ENCODE measurements at places on chromosomes 2 and 18. TPM values are rescaled to one million over a fixed set of nuclear protein-coding genes. Genes with fewer than 3 reads are reported as not detected.

Gene SERPINB4
- not detected for total RNA-seq

Gene DSG2
- 47.5 TPM for total RNA-seq

Gene TEKT4
- not detected for total RNA-seq

Gene CGREF1
- 5.6 TPM for total RNA-seq

Gene ABCB11
- total RNA-seq, result 0.37 TPM

Gene EEF1B2
- total RNA-seq, result 308 TPM

Gene C2orf80
- total RNA-seq, result not detected

Gene INPP5D
- total RNA-seq, result 7.2 TPM

Gene FAM98A
- 65.7 TPM for total RNA-seq

GRCh38 chr2:27681841-27682240 is 18.2 kb downstream of the SLC4A1AP start:
- no peak for DNase-seq

DNA sequence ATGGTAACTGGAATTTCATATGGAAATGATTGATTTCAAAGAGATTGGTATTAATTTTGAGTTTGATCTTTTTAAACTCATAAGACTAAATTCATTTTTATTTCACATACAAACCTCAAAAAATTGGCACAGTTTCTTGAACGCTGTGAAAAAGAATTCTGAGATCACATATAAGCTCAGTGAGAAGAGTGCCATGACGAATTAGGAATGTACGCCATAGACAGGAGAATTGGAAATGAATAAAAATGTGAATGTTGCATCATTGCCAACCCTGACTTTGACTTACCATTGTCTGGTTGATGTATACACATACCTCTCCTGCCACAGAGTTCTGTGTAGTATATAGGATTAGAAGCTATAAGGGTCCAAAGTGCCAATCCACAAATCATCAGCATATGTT is 290.4 kb upstream of the ZC3H15 start:
- DNase-seq, result no peak

DNA sequence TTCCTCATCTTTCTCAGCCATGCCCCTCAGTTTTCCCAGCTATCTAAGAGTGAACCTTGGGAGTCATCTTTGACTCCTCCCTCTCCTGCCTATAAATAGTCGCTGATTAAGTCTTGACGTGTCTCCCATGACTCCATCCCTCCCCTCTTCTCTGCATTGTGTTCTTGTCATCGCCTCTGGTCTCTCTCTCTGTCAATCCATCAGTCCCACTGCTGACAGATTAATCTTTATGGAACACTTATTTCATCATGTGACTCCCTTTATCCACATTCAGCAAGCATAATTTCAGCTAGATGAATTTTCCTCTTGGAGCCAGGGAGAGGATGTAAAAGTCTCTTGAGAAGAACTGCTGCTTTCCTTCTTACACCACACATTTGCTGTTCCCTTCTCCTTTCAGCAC is 9.4 kb downstream of the ADAM23 start:
- no peak for DNase-seq

GRCh38 chr2:217621391-217621801 is 381.4 kb downstream of the TNS1 start:
- no peak for DNase-seq

DNA sequence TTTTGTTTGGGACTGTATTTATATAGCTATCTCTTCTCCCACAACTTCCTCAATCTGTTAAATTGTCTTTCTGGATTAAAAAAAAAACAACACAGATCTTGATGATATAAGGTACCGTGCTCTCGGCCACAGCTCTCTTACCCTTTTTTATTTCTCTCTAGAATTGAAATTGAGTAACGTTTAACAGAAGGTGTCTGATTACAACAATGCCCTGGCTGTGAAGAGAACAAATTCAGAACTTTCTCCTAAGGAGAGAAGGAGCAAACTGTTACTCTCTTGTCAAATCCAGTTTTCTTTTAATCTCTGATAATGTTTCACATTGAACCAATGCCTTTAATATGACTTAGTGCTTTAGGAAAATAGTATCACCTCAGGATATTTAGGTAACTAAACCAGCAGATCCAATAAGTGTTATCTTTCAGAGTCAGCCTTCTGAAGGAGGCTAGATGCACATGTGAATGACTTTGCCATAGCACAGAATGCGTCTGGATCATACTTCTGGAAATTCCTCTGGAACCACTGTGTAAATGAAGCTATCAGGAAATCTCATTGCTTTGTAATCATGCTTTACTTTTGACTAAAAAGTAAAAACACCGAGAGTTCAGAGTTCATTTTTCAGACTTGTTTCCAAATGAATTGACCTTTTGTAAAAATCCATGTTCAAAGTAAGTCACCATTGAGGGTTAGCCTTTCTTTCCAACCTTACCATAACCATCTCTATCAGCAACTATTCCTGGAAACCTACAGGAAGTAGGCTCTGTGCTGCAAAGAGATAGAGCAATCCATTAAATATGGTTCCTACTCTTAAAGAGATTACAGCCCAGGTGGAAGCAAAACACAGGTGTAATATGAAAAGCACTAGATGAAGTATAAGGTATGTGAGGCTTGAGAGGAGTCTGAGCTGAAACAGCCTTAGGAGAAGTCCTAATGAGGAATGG is 147.0 kb upstream of the OSR1 start:
- no peak for DNase-seq

- DNase-seq, result no peak
Observed at GRCh38 chr2:188833799-188834198, 140.4 kb upstream of the COL3A1 start.

- no peak for DNase-seq
Observed at GRCh38 chr2:152715854-152716428, 1.3 kb downstream of the PRPF40A start.

DNA sequence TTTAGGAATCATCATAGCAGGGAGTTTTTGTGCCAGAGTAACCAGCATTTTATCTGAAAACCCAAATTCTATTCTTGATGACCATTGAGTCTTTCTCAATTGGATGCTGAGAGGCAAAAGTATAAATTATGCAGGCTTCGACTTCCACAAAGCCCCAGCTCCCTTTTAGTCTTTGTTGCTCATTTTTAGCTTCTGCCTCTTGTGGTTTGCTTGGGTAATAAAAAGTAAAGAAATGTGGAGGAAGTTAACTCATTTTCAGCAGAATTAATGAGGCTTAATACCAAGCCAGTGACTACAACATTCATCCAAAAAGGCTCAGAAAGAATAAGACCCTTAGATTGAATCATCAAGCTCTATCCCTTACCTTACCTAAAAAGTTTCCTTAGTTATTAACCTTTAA is 18.6 kb downstream of the ERMN start:
- DNase-seq, result no peak

- no peak for DNase-seq
Observed at GRCh38 chr2:195603998-195604397, 53.0 kb upstream of the SLC39A10 start.

- DNase-seq, result no peak
Observed at GRCh38 chr18:78773819-78774218, 205.8 kb upstream of the SALL3 start.

DNA sequence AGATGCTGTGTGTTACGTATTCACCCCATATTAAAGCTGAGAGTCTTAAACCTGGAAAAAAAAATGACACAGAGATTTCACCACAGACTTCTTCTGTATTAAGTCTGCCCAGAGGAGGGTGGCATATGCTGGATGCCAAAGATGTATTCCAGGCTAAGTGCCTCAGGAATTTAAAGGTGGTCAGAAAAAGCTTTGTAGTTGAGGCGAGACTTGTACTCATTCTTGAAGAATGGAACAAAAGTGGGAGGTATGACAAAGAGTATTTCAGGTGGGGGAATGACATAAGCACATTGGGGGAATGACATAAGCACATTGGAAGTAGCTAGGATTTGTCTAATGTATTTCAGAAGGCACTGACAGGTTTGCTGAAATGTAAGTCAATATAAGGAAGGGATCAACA is 98.6 kb downstream of the BABAM2 start:
- no peak for DNase-seq

DNA sequence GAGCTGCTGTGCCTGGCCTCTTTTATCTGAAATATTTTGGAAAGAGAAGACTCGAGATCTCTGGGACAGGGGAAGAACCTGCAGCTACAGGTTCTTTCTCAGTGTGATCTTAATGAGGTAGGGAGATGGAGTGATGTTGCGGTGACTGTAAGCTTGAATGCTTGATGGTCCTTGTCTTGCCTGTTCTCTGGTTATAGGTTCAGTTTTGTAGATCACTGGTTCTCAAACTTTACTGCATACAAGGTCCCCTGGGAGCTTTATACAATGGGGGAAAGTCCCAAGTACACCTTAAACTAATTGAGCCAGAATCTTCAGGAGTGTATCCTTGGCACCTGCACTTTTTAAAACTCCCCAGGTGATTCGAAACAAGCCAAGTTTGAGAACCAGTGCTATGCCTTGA is 136.7 kb upstream of the CXCR4 start:
- DNase-seq, result no peak

GRCh38 chr2:127014630-127015029 is 92.3 kb downstream of the BIN1 start:
- no peak for DNase-seq

- no peak for DNase-seq
Observed at GRCh38 chr18:75097491-75098225, 111.3 kb downstream of the PTGR3 start.

DNA sequence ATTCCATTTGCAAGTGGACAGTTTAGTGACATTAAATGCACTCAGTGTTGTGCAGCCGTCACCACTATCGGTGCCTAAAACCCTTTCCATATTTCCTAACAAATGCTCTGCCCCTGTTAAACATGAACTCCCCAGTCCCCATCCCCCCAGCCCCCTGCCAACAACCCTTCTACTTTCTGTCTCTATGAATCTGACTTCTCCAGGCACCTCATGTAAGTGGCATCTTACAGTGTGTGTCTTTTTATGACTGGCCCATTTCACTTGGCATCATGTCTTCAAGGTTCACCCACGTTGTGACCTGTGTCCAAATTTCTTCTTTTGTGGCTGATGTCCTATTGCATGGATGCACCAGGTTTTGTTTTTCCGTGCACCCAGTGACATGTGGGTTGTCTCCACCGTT is 140.9 kb upstream of the GPC1 start:
- no peak for DNase-seq

DNA sequence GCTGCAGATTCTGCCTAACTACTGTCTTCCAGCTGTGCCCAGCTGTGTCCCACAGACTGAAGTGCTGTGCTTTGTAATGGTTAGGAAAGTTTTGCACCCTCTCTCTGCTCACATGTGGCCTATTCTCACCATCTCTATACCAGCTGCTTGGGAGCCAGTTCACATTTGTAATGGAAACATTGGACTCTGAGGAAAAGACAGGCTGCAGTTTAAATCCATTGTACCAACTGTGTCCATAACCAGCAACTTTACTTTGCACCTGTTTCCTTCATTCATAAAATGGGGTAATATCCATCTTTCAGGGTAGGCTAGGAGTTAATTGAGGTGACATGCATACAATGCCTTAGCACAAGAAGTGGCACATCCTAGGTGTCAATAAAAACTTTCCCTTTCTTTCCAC is 344.0 kb downstream of the TNS1 start:
- no peak for DNase-seq

DNA sequence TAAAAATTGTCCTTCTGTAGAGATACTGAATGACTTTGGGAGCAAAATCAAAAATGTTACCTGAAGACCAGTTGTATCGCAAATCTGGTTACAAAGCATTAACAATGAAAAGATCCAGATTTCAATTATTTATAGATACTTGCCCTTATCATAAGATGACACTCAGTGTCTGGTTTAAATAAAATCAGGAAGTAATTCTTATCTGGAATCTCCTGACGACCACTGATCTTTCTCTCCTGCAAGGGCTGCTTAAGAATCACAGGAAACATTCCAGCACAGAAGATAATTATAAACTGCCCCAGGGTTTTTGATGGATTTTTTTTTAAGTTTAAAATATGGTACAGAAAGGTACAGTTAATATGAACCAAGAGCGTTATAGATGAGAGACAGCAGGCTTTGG is 205.7 kb downstream of the ALK start:
- no peak for DNase-seq

- no peak for DNase-seq
Observed at GRCh38 chr18:75489493-75490190, 62.1 kb upstream of the SMIM21 start.

GRCh38 chr2:180411661-180412060 is 404.6 kb upstream of the CWC22 start:
- no peak for DNase-seq

GRCh38 chr2:146661473-146662096 is 1183.2 kb upstream of the ACVR2A start:
- no peak for DNase-seq
